ENCODE measurements at places on chromosomes 3 and 15. TPM values are rescaled to one million over a fixed set of nuclear protein-coding genes. Genes with fewer than 3 reads are reported as not detected.

The VIPR1 gene
- 0.69 TPM for total RNA-seq

- H3K36me3 ChIP-seq = no peaks in the 10 kb centered on the region
- no peak overlapping the region for H3K4me3 ChIP-seq
- no peaks in the 10 kb centered on the region for H3K4me1 ChIP-seq
These were observed 277.8 kb downstream of the OCA2 start for GRCh38 chr15:27821273-27821672.

The LTF gene
- total RNA-seq = not detected

- DNase-seq = no peak
- peaks cover 3% of the 10 kb centered on the region for H3K36me3 ChIP-seq
- no peaks in the 10 kb centered on the region for H3K27me3 ChIP-seq
- H3K4me3 ChIP-seq = no peak overlapping the region
These were observed 40.2 kb downstream of the SUMF1 start for GRCh38 chr3:4426782-4427344.

GRCh38 chr3:35408882-35409281 is 230.4 kb upstream of the ARPP21 start:
- H3K4me1 ChIP-seq = no peaks in the 10 kb centered on the region
- no peak for DNase-seq
- no peaks in the 10 kb centered on the region for H3K36me3 ChIP-seq
- no peaks in the 10 kb centered on the region for H3K27me3 ChIP-seq

The GRK7 gene
- total RNA-seq = 0.12 TPM

- H3K27me3 ChIP-seq = peaks cover 39% of the 10 kb centered on the region
- no peaks in the 10 kb centered on the region for H3K4me1 ChIP-seq
- H3K27ac ChIP-seq = no peak overlapping the region
- no peaks in the 10 kb centered on the region for H3K36me3 ChIP-seq
- no peak for DNase-seq
- no peak overlapping the region for H3K4me3 ChIP-seq
These were observed 158.1 kb downstream of the SSR3 start for GRCh38 chr3:156396851-156397250.

- DNase-seq = no peak
- H3K4me3 ChIP-seq = no peak overlapping the region
- H3K4me1 ChIP-seq = no peaks in the 10 kb centered on the region
- no peak overlapping the region for H3K27ac ChIP-seq
- peaks cover 28% of the 10 kb centered on the region for H3K27me3 ChIP-seq
These were observed 229.6 kb downstream of the OPA1 start for GRCh38 chr3:193822492-193823212.

- no peak overlapping the region for H3K4me3 ChIP-seq
- H3K4me1 ChIP-seq = no peaks in the 10 kb centered on the region
- H3K27ac ChIP-seq = no peak overlapping the region
- H3K36me3 ChIP-seq = no peaks in the 10 kb centered on the region
- peaks cover 38% of the 10 kb centered on the region for H3K27me3 ChIP-seq
These were observed 61.6 kb upstream of the GATA2 start for GRCh38 chr3:128554465-128555097.

DNA sequence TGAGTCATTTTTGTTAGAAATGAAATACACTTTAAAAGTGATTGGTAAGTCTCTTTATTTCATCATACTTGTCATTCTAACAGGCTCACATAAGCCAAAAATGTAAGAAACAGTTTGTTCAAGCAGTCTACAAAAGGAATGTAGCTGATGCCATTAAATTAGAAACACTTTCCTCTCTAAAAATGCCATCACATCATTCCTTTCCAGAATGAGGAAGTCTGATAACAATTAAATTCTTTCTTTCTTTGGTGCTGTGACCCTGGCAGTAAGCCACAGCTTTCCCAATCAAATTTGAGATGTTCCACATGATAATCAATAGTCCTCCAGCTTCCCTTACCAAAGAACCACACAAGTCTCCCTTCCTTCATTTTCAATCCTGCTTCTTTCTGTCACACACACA is 9.4 kb upstream of the P2RY1 start:
- H3K36me3 ChIP-seq = no peaks in the 10 kb centered on the region
- no peaks in the 10 kb centered on the region for H3K4me1 ChIP-seq
- DNase-seq = no peak
- H3K27ac ChIP-seq = no peak overlapping the region
- no peak overlapping the region for H3K4me3 ChIP-seq
- H3K27me3 ChIP-seq = peaks cover 10% of the 10 kb centered on the region

DNA sequence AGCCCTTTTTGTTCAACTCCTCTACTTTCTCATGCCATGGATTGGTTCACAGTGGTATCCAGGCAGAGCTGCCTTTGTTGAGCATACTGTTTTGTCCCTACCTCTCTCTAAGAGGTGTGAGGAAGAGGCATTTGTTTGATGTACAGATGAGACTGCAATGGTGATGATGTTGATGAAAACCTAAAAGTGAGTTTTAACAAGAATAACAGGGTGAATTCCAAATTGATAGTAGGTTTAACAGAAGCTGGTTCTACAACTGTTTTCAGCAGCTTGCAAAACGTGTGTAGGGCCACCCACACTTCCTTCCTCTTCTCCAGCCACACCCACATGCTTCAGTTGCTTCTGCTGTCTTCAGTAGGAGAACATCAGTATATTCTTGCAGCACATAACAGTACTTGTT is 10.2 kb downstream of the SNRK start:
- H3K4me1 ChIP-seq = peaks cover 64% of the 10 kb centered on the region
- no peaks in the 10 kb centered on the region for H3K27me3 ChIP-seq
- H3K4me3 ChIP-seq = peak overlapping the region; percentile 83
- peak; percentile 82 for DNase-seq
- H3K27ac ChIP-seq = peak overlapping the region; percentile 90

The PRSS50 gene
- not detected for total RNA-seq

- H3K36me3 ChIP-seq = peaks cover 5% of the 10 kb centered on the region
- H3K4me1 ChIP-seq = peaks cover 19% of the 10 kb centered on the region
- no peaks in the 10 kb centered on the region for H3K27me3 ChIP-seq
- no peak overlapping the region for H3K27ac ChIP-seq
- DNase-seq = no peak
- no peak overlapping the region for H3K4me3 ChIP-seq
These were observed 33.8 kb downstream of the PDCD10 start for GRCh38 chr3:167700926-167701325.

GRCh38 chr3:181328346-181328745 is 338.8 kb upstream of the DNAJC19 start:
- no peaks in the 10 kb centered on the region for H3K27me3 ChIP-seq
- no peaks in the 10 kb centered on the region for H3K4me1 ChIP-seq
- no peak overlapping the region for H3K4me3 ChIP-seq
- H3K27ac ChIP-seq = no peak overlapping the region

The UBA7 gene
- total RNA-seq = 105 TPM

The CACNA2D2 gene
- total RNA-seq = 1.6 TPM

DNA sequence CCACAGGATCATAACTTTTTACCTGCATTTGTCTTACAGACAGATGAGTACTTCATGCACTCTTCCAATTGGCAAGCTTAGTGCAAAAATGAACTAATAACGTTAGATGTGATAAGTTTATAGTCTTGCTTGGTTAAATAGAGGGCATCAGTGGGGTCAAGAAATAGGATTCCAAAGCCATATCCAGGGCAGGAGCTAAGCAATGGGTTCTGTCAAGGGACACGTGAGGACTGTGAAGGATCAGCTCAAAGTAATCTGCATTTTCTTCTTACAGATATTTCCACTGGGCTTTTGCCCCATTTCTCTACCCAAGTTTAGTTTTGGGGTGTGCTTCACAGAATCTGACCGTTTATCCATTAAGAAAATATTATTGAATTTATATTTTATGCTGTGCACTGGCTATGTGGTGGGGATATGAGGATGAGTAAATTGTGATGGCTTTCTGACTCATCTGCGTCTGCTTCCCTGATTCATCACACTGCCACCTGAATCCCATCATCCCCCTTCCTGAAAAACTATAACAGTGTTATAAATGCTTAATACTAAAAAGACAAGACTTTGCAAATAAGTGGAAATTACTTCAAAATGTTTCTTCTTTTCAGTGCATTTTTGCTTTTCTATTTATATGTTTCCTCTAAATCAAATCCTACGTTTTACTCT is 17.5 kb downstream of the PPP2R3A start:
- no peaks in the 10 kb centered on the region for H3K4me1 ChIP-seq
- peaks cover 11% of the 10 kb centered on the region for H3K27me3 ChIP-seq
- DNase-seq = no peak
- H3K27ac ChIP-seq = no peak overlapping the region
- H3K36me3 ChIP-seq = no peaks in the 10 kb centered on the region

DNA sequence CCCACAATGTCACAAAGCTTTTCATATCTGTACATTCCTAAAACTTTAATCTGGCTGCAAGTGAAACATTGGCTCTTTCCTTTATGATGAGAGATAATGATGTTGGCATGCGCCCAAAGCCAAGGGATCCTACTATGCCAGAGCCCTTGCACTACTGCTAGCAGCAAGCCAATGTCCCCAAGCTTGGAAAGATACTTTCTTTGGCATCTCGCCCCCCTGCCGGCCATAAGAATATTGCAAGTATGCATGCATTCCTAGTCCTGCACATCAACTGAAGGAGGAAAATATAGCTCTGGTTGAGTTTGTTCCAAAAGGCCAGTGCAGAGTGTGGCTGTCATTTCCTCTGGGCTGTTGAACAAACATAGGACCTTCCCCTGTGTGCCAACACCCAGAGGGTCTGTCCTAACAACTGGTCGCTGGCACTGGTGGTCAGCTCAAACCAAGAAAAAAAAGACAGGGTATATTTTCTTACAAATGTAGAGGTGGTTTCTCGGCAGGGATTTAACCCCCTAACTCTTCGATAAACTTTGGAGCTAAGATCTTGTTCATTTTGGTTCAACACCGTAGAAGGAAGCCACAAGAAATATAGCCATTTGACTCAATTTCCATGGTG is 120.9 kb upstream of the ZBED2 start:
- no peak for DNase-seq
- no peak overlapping the region for H3K4me3 ChIP-seq
- no peaks in the 10 kb centered on the region for H3K36me3 ChIP-seq
- H3K27ac ChIP-seq = peak overlapping the region; percentile 57
- H3K27me3 ChIP-seq = no peaks in the 10 kb centered on the region

The RYR3 gene
- total RNA-seq = not detected

- H3K4me1 ChIP-seq = no peaks in the 10 kb centered on the region
- H3K27me3 ChIP-seq = peaks cover 23% of the 10 kb centered on the region
- no peak for DNase-seq
- H3K36me3 ChIP-seq = no peaks in the 10 kb centered on the region
- no peak overlapping the region for H3K27ac ChIP-seq
These were observed 195.8 kb downstream of the MTHFS start for GRCh38 chr15:79700951-79701480.

GRCh38 chr3:78659386-78659987 is 1108.3 kb downstream of the ROBO1 start:
- DNase-seq = no peak
- H3K36me3 ChIP-seq = no peaks in the 10 kb centered on the region
- no peaks in the 10 kb centered on the region for H3K4me1 ChIP-seq
- no peak overlapping the region for H3K4me3 ChIP-seq
- H3K27ac ChIP-seq = no peak overlapping the region
- no peaks in the 10 kb centered on the region for H3K27me3 ChIP-seq

- H3K4me1 ChIP-seq = peaks cover 5% of the 10 kb centered on the region
- H3K27ac ChIP-seq = no peak overlapping the region
- no peaks in the 10 kb centered on the region for H3K36me3 ChIP-seq
- DNase-seq = no peak
- no peak overlapping the region for H3K4me3 ChIP-seq
- H3K27me3 ChIP-seq = peaks cover 36% of the 10 kb centered on the region
These were observed 48.2 kb upstream of the CFAP161 start for GRCh38 chr15:81085898-81086297.

DNA sequence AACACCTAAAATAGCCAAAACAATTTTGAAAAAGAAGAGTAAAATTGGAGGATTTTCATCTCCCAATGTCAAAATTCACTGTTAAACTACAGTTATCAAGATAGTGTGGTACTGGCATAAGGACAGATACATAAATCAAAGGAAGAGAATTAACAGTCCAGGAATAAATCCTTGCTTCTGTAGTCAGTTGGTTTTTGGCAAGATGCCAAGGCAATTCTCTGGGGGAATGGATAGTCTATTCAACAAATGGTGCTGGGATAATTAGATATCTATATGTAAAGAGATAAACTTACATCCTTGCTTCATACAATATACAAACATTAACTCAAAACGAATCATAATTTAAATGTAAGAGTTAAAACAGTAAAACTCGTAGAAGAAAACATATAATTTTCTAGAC is 57.9 kb upstream of the SELENOK start:
- no peak overlapping the region for H3K4me3 ChIP-seq
- no peaks in the 10 kb centered on the region for H3K4me1 ChIP-seq
- H3K27ac ChIP-seq = no peak overlapping the region
- H3K36me3 ChIP-seq = peaks cover 11% of the 10 kb centered on the region
- no peak for DNase-seq
- peaks cover 40% of the 10 kb centered on the region for H3K27me3 ChIP-seq

The SHC4 gene
- 2.8 TPM for total RNA-seq

The CLRN1 gene
- total RNA-seq = not detected

GRCh38 chr3:119911748-119912147 is 129.8 kb downstream of the NR1I2 start:
- H3K4me1 ChIP-seq = peaks cover 22% of the 10 kb centered on the region
- H3K27me3 ChIP-seq = no peaks in the 10 kb centered on the region
- H3K27ac ChIP-seq = peak overlapping the region; percentile 24
- peak overlapping the region; percentile 21 for H3K4me3 ChIP-seq
- no peak for DNase-seq
- H3K36me3 ChIP-seq = peaks cover 11% of the 10 kb centered on the region

The STAB1 gene
- total RNA-seq = 0.92 TPM

DNA sequence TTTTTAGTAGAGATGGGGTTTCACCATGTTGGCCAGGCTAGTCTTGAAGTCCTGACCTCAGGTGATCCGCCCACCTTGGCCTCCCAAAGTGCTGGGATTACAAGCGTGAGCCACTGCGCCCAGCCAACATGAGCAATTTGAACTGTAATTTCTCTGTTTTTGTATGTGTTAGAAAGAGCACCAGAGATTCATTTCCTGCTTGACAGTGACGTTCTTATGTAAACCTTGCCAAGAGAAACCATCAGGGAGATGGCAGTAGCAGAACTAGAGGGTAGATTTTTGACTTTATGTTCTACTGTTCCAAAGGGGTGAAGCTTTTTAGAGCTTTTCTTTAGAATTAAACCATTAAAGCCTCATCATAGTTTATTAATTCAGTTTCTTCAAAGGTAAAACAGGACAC is 148.1 kb upstream of the UMPS start:
- H3K4me3 ChIP-seq = no peak overlapping the region
- H3K27ac ChIP-seq = no peak overlapping the region
- H3K4me1 ChIP-seq = peaks cover 9% of the 10 kb centered on the region
- DNase-seq = no peak
- peaks cover 22% of the 10 kb centered on the region for H3K27me3 ChIP-seq

The GPR149 gene
- total RNA-seq = not detected

- no peaks in the 10 kb centered on the region for H3K36me3 ChIP-seq
- H3K27ac ChIP-seq = no peak overlapping the region
- H3K4me3 ChIP-seq = no peak overlapping the region
- DNase-seq = no peak
- H3K4me1 ChIP-seq = no peaks in the 10 kb centered on the region
These were observed 45.6 kb upstream of the ST3GAL6 start for GRCh38 chr3:98717584-98717983.

All from natural killer cell treated with Interleukin-12 subunit alpha and Interleukin-12 subunit beta and Interleukin-15 and Interleukin-18, amount 100 ng/mL, for 72 hours (primary cell).